ENCODE measurements at places on chromosomes 13 and 19.

DNA sequence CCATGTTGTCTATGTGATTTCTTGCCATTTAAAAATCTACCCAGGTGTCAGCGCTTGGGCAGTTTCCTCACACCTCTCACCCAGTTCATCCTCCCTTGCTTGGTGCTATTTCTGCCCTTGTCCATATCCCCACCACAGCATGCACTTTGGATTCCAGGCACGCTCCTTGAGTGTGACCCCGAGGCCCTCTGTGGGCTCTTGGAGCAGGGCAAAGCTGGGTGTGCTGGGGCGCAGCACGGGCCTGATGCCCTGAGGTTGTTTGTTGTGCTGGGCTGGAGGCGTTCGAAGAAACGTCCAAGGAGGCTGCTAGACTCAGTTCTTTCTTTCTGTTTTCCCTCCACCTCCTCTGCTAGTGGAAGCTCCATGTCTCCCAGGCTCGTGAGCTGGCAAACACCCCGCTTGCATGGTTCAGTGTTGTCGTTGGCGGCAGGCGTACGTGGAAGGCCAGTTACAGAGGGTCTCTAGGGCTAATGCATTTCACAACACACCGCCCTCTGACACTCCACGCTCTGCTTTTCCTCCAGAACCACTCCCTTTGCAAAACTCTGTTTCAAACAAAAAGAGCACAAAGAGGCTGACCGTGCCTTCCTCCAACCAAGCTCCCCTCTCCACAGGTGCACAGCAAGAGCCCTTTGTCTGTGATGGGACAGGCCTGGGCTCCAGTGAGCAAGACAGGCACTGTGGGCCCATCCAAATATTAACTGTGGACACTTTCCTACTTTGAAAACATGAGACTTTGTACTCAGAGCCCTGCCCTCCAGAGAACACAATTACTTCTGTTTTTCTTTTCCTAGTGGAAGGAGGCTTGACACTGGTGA, 117.7 kb upstream of the GJB6 start:
- DNase-seq, result no peak

GRCh38 chr19:47663911-47664771, 49.1 kb upstream of the EHD2 start:
- DNase-seq, result peak; percentile 90

- no peak for DNase-seq
Measured at GRCh38 chr13:113641426-113641825, 16.6 kb downstream of the ATP4B start.

GRCh38 chr19:50311723-50312635, 17.2 kb downstream of the KCNC3 start:
- no peak for DNase-seq

- no peak for DNase-seq
Measured at GRCh38 chr13:113046128-113046882, 59.3 kb upstream of the F7 start.

GRCh38 chr13:40522282-40522681, 144.2 kb downstream of the FOXO1 start:
- no peak for DNase-seq

DNA sequence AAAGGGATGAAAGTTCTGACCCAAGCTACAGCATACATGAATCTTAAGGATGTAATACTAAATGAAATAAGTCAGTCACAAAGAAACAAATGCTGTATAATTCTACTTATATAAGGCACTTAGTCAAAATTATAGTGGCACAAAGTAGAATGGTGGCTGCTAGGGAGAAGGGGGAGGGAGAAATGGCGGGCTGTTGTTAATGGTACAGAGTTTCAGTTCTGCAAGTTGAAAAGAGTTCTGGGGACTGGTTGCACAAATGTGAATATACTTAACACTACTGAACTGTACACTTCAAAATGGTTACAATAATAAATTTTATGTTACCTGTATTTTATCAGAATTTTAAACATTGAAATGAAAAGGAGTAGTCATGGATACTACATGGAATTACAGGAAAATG, 48.9 kb upstream of the CLDN10 start:
- DNase-seq, result no peak

DNA sequence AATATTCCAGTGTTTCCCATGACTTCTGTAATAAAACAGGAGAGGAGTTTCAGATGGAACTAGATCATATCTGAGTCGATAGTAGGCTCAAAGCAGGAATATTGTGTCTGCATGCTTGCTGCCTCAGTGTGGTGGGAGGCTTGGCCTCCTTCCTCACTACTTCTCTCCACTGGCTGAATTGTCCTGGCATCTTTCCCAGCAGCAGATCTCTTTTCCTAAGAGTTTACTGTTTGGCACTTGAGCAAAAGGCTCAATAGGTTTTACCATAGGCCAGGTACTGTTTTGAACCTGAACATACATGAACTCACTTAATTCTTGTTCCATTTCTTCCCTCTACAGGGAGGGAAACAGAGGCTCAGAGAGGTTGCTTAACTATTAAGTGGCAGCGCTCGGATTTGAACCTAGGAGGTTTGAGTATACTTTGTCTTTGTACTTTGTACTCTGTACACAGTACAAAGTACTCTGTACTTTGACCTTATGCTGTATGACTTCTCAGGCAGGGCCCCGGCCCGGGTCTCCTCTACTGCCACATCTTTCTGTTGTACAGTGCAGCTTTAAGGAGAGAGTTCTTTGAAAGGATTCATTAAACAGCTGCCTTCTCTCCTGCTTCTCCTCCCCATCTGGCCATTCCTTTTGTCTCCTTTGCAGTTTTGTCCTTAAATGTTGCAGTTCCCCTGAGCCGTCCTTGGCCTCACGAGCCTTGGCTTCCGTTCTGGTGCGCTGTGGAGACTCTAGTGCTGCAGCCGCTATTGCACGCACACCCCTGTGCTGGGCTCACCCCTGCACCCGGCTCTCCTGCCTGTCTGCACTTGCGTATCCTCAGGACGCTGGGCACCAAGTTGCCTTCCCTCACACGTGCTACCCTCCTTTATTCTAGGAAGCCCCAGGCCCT, 8.1 kb downstream of the B3GLCT start:
- no peak for DNase-seq

DNA sequence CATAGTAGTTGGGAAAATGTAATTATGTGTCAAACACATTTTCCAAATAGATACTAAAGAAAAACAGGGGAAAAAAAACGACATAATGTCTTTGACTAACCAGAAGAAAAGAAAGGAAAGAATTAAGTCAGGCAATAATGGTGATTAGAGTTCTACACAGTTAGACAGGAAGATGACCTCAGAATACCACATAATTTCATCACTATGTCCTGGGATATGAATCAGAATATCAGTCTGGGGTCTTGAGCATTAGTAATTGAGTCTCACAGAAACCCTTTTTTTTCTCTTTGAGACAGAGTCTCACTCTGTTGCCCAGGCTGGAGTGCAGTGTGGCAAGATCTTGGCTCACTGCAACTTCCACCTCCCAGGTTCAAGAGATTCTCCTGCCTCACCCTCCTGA, 503.4 kb downstream of the SLITRK1 start:
- DNase-seq, result no peak

GRCh38 chr19:22144394-22144793, 52.4 kb downstream of the ZNF676 start:
- peak; percentile 1 for DNase-seq

GRCh38 chr19:49773663-49774350, 7.0 kb downstream of the AP2A1 start:
- DNase-seq, result no peak

Data from HFF-Myc (cell line).